ENCODE measurements at places on chromosomes 6 and 20.

- no peak for DNase-seq
These were observed 88.9 kb upstream of the ATXN1 start for GRCh38 chr6:16849988-16850680.

DNA sequence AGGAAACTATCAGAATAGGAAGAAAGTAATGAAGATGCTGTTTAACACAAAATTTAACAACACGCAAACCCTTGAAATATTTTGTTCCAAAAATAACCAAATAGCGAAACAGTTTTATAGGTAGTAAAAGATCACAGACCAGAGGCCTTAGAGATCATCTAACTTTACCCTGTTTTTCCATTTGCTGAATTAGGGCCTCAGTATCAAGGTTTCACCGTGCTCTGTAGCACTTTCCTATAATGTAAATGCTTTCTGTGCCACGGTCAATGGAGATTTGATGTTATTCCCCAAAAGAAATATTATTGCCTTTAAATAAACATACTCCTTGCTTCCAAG, 23.7 kb downstream of the EPB41L2 start:
- no peak for DNase-seq

DNA sequence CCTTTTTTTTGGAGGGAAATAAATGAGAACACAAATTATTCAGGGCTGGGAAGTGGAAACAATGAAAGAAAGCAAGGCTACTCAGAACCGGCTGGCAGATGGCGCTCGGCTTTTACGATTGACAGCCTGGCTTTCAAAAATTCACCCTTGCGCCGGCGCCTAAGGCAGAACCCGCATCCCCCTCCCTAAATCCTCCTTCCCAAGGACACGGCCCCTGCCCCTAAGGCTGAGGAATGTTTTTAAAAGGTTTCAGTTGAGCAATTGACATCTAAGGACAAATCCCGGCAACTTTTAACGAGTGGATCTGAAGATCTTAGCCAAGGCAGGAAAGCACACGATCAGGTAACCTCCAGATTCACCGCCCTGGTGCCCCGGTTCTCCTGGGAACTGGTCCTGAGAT, 16.3 kb downstream of the GNAS start:
- no peak for DNase-seq

GRCh38 chr20:32490942-32491763, 94.0 kb downstream of the NOL4L start:
- DNase-seq, result no peak

DNA sequence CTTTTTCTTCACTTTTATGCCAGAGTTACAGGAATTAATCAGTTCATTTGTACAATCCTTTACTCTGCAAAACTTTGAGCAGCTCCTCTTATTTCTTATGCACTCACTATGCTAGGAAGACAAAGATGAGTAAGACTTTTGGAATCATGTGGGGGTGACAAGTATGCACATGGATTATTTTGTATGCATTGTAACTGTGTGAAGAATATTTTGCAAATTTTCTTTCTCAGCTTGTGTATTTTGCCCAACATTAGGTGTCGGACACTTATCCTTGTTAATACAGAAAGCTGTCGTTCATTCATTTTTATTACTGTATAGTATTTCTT, 88.6 kb downstream of the PPP1R14C start:
- no peak for DNase-seq

- DNase-seq, result no peak
These were observed 48.1 kb downstream of the TCP11 start for GRCh38 chr6:35093118-35093445.

- no peak for DNase-seq
These were observed 187.8 kb downstream of the SYNDIG1 start for GRCh38 chr20:24657196-24657595.

GRCh38 chr20:35912881-35913280, 41.4 kb downstream of the SCAND1 start:
- no peak for DNase-seq

GRCh38 chr6:93278241-93278640, 141.1 kb downstream of the EPHA7 start:
- DNase-seq, result no peak

- DNase-seq, result no peak
These were observed 8.2 kb downstream of the CDC25B start for GRCh38 chr20:3804254-3804751.

- no peak for DNase-seq
These were observed 243.3 kb downstream of the NRN1 start for GRCh38 chr6:5763407-5763806.

GRCh38 chr6:160253714-160254113, 4.9 kb downstream of the SLC22A2 start:
- no peak for DNase-seq

DNA sequence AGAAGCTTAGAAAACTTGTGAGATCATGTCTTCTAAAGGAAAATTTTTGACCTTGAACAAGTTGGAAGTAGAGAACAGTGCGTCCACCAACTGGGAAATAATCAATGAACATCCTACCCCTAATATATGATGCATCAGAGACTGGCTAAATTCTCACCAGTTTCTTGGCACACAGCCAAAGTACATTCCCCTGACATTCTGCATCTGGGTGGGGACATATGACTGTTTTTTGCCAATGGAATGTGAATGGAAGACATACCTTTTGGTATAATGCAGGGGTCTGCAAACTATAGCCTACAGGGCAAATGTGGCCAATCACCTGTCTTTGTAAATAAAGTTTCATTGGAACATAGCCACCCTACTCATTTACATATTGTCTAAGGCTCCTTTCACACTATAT, 84.7 kb downstream of the HAO1 start:
- no peak for DNase-seq

All from stimulated activated CD4-positive, alpha-beta T cell treated with anti-CD3 and anti-CD28 coated beads, TNF-alpha, amount 100 ng/mL, for 24 hours (primary cell).